ENCODE measurements at places on chromosomes 2 and 18.

DNA sequence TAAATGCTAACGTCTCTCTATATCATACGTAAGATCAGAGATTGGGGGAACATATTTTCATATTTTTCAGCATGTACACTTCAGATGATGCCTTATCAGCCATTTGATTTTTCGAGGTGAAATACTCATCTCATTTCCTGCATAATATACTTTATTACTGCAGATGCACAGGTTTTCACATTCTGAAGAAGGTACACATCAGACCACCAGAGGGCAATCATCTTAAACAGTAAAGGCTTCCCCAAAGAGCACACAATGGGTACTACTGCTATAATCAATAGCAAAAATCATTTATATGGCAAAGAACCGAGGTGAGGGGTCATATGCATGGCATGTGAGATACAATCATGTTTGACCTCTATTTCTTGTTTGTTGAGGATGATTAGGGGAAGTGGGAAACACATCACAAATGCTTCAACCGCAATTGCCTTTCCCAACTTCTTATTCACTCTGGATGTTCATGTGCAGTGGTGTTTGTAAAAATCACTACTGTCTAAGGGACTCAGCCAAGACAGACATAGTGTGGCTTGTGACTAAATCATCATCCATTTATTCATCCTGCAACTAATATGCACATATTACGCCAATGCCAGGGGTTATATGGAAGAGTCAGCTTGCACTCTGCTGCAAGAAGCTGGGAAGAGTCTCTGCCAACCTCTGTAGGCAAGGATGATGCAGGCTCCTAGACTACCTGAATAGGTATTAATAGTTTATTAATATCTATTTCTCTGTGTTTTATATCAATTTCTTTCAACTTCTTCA lies 118.7 kb downstream of the EPB41L3 start:
- no peak for DNase-seq

DNA sequence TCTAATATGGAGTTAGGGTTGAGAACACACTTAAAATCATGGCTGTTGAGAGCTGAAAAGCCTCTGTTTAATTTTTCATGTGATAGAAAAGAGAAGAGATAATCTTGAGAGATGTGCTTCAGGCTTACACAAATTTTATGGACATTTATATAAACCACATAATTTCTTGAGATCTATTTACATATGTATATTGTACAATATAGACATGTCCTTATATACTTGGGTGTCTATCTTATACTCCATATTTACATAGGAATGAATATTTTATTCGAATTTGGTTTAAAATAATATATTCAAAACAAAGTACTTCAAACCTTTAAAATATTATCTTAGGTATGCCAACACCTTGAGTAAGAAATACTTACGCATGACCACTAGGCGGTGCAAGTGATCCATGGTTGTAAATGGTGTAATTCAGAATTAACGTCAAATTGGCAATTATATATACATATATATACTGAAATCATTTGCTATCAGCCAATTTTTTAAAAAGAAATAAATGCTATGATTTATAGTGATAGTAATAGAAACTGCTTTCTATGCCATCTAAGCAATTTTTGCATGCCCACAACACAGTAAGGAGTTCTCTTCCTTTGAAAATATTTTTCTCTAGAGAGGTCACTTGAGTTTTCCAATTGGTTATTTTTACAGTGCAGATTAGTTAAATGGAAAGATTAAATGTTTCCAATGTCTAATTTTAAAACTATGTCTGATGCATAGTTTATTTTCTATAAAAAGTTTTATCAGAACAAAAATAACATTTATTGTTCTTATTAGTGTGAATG lies 37.6 kb upstream of the SPAG16 start:
- DNase-seq: no peak

- no peak for DNase-seq
These were observed 99.3 kb downstream of the SPATS2L start for GRCh38 chr2:200405599-200406298.

GRCh38 chr2:153828335-153828734 lies 43.4 kb upstream of the GALNT13 start:
- no peak for DNase-seq

- DNase-seq: no peak
These were observed 166.0 kb upstream of the VWC2L start for GRCh38 chr2:214244847-214245246.

Measured in stimulated activated CD4-positive, alpha-beta T cell treated with anti-CD3 and anti-CD28 coated beads, Interleukin-12 subunit alpha, Interleukin-12 subunit beta, amount 100 ng/mL, for 24 hours (primary cell).